Caco-2 (cell line): ENCODE measurements at places on chromosomes 5 and 9. TPM values are rescaled to one million over a fixed set of nuclear protein-coding genes. Genes with fewer than 3 reads are reported as not detected.

GRCh38 chr9:132075853-132076252 is 3.8 kb downstream of the MED27 start:
- no peak for DNase-seq

DNA sequence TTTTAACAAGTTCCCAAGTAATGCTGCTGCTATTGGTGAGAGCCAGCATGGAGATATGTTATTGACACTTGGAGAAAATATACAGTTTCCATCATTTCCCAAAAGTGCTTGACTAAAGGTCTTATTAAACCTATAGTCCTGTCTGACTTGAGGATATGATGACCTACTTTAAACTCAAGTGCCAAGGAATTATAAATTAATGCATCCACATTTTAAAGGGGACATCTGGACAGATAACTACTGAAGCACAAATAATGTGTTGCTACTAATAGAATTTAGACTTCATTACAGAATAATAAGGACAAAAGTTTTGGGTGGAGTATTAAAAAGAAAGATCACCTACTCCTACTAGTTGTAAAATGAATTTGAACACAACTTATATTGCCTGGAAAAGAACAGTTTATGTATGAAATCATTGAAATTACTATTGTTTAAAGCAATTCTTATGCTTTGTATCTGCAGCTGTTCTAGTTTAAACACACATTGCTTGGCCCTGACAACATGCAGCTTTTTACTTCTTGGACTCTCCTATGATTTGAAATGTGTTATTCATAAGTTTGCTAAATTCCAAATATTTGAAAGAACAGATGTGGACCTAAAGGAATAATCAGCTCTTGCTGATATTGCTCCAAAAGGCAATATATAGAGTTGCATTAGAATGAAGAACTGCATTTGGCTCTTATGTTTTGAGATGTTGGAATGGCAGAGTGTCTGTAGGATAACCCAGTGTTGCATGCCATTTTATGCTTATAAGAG is 73.4 kb downstream of the SGCD start:
- DNase-seq: no peak

DNA sequence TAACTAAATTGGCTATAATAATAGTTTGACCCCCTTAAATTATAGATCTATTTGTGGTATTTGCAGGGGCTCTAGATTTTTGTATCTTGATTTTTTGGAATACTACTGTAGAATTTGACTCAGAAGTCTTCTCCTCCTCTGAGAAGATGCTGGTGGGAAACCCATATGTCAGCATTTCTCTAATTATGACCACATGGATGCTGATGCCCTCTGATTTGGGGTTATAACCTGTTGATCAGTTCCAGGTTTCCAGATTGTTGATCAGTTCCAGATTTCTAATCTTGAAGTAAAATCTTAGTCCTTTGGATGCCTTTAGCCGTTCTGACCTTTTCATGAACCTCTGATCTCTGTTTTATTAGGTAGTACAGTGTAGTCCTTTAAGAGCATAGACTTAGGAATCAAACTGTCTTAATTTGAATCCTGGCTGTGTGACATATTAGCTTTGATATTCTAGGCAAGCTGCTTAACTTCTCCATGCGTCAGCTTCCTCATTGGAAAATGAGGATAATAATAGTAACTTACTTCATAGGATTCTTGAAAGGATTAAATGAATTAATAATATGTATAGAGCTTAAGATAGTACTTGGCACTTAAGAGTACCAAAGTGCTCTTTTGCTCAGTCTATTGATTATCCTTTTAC is 8.1 kb downstream of the FSD1L start:
- no peak for DNase-seq

Gene FSTL4
- 2.5 and 2.7 TPM in 2 replicates for total RNA-seq

- DNase-seq: no peak
These were observed 389.0 kb upstream of the GRIA1 start for GRCh38 chr5:153101235-153102180.

Gene ARL14EPL
- total RNA-seq: not detected in 2 replicates

DNA sequence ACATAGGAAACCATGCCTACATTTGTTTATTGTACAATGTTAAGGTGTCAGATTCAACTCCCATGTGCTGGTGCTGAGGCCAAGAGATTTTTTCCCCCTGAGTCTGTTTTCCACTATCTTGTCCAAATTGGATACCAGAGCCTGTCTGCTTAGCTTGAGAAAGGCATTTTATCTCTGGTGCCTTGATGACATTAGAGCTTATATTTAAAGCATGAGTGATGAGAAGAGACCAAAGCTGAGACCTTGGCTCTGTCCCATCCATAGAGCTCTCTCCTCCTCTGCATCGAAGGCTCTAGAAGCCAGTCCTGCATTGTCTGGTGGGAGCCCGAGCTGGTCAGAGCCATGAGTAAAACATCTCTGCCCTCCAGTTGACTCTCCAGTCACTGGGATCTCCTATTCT is 10.4 kb upstream of the PPP2CA start:
- no peak for DNase-seq

DNA sequence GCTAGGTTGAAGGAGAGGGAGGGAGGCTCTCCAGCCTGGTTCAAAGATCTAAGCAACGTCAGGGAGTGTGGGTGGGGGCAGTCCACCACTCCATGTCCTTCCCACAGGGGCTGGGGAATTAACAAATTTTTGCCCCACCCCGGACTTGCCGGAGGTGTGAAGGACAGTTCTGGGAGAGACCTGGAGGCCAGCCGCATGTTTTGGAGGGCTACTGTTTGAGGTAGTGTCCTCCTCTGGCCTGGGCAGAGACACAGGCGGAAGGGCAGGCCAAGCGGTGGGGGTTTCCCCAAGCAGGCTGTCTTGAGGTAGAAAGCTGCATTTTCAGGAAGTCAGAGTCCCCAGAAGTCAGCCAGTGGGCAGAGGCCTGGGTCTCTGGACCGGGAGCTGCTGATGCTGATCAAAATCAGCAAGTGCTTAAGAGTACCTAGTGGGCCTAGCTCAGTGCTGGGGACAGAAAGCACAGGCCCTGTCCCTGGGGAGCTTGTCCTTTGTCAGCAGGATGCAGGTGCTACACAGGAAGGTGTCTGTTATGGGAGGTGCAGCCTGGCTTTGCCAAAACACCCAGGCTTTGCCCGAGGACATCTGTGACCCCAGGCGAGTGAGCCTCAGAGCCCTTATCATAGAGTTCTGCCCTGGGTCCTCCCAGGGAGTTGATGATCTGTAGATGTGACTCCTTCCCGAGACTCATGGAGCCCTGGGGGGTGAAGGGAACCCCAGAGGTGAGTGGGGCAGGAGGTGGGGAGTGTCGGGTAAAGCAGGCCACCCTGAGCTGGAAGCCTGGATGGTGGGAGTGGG is 18.5 kb downstream of the JADE2 start:
- DNase-seq: no peak

Gene C5orf52
- not detected in 2 replicates for total RNA-seq

DNA sequence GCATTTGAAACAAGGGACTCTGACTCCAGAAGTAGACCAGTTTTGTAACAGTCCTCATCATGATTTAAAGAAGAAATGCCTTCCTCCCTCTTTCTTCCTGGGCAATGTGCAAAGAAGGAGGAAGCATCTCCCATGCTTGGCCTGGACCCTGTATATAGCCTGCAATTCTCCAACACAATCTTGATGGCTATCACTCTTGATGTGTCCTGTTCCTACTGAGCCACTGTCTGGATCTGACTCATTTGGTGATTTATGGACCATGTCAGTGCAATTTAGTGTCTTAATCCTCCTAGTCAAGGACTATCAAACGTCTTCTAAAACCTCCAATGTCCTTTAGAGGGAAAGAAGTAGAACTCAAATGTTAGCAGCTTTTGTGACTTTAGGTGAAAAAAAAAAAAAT is 697.3 kb downstream of the TLR4 start:
- no peak for DNase-seq

GRCh38 chr5:74919487-74919886 is 53.3 kb upstream of the FAM169A start:
- DNase-seq: no peak

DNA sequence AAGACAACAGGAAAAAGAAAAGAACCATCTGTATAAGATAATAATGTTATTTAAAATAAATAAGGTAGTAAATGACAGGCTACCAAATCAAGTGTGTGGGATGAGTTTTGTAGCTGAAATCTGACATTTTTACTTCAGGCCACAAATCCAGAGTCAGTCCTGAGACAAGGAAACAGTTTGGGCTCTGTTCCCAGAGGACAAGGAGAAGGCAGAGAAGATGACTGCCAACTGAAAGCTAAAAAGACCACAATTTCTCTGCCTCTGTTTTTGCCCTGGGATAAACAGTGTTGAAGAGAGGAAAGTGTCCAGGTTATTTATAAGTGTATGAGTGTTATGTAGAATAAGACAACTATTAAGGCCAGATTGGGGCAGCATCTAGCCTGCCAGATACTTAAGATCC is 180.5 kb downstream of the NFIB start:
- no peak for DNase-seq

DNA sequence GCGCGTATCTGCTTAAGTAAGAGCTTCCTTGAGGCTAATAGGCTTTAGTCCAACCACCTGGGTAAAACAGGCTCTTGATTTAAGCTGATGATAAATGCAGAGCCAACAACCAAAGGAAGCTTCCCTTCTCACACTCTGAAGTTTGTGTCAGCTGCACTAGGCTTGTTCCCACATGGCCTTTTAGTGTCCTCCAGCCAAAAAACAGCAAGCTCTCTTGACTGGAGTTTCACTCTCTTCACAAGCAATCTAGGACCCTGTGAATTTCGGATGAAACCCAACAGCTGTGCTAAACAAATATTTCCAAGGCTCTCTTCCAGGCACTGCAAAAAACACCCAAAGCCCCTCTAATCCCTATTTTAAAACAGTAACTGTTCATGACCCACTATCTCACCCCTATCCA is 63.9 kb downstream of the SAXO1 start:
- DNase-seq: no peak

Gene DMGDH
- 0.28 and 1.8 TPM in 2 replicates for total RNA-seq

GRCh38 chr5:123425431-123425830 is 2.2 kb upstream of the CEP120 start:
- no peak for DNase-seq

Gene ACTBL2
- total RNA-seq: not detected in 2 replicates

Gene ZSWIM6
- total RNA-seq: 10.0 and 10.7 TPM in 2 replicates

Gene HK3
- 0.29 and 0.97 TPM in 2 replicates for total RNA-seq

DNA sequence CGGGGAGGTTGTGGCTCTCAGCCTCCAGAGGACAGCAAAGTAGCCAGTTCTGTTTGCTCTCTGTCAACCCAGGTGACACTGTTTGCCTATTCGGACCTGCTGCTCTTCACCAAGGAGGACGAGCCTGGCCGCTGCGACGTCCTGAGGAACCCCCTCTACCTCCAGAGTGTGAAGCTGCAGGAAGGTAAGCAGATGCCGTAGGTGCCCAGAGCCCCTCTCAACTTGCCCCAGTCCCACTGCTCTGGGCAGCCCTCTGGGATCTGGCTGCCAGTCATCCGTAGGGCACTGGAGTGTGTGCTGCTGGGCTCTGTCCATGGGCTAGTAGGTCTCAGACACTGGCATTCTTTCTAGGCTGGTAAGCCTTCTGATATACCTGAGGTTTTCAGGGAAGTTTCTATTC is 59.3 kb downstream of the RGS3 start:
- no peak for DNase-seq

GRCh38 chr9:109463924-109464625 is 34.0 kb downstream of the PTPN3 start:
- no peak for DNase-seq

- no peak for DNase-seq
These were observed 813 bp upstream of the AGTPBP1 start for GRCh38 chr9:85742597-85742936.

Gene PCDHGC5
- 0.21 and 0.25 TPM in 2 replicates for total RNA-seq

GRCh38 chr9:105331160-105331559 is 86.7 kb downstream of the SLC44A1 start:
- DNase-seq: no peak

DNA sequence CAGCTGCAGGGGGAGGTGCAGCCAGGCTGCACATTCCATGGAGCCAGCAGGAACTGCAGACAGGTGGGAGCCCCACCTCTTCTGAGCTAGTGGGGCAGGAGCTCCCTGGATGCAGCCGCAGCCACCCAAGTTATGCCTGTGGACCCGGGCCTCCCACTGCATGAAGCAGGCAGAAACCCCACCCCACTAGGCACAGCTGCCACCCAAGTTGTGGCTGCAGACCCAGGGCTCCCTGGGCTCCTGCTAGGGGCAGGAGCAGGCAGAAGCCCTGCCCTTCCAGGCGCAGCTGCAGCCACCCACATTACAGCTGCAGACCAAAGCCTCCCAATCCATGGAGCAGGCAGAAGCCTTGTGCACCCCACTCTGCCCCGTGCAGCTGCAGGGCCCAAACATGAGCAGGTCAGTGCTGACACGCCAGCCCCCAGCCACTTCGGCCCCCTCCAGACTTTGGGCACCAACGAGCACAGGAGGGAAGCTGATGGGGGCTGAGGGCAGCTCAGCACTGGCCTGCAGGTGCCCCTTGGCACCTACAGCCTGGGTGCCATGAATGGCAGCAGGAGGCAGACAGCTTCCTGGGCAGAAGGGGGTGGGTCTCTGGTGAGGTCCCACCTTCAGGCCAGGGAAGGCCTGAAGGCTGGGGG is 106.9 kb downstream of the C9orf50 start:
- no peak for DNase-seq

DNA sequence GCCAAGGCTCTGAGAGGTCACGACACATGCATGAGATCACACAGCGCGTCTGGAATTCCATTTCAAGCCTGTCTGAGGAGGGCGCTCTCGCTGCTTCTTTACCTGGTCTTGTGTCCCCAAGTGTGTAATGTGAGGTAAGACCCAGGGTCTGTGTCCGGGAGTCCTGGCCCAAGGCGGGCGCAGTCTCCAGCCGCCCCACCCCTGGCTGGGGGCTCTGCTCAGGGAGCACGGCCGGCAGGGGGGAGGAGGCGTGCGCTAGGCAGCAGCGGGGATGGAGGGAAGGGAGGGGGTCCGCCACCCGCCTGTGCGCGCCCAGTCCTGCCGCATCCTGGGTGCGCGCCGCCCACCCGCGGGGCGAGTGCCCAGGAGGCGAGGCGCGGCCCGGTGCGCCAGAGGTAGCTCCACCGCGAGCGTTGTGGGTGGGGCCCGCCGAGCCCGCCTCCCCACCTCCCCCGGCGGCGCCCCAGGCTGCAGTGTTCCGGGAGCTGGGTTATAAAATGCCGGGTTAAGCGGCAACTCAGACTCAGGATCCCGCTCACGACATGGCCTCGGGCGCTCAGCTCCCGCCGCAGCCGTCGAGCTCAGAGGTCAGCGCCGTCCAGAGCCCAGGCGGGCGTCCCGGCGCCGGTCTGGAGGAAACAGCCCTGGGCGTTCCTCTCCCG is at the start of gene CCNI2:
Gene CCNI2 (plus strand): TSS at position 473 of the 662 bp plus-strand sequence. CDS start 70 bp downstream, at position 543.
- DNase-seq: no peak

- peak; percentile 61 for DNase-seq
These were observed 12.9 kb downstream of the GLDC start for GRCh38 chr9:6632516-6633183.

Gene OSMR
- total RNA-seq: 0.11 TPM in 1 of 2 replicates, not detected in the other

DNA sequence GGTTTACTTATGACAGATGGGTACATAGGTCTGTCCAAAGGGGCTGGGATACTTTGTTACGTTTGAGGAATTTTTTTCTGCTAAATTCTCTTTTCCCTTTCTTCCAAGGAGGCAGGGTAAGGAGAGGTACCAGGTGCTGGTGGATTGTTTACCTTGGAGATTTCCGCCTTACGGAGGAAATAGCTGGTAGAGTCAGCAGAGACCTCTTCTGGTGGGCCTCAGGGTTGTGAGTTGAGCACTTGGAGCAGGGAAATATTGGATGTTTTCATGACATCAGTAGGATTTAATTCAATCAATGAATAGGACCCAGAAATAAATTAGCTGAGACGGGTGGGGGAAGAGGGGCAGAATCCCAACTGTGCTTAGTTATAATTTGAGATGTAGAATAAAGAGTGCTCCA is 60.0 kb upstream of the TAF11L2 start:
- DNase-seq: peak; percentile 4

Gene ZFP2
- 0.29 and 0.35 TPM in 2 replicates for total RNA-seq

- DNase-seq: no peak
These were observed 95.8 kb downstream of the TMEM174 start for GRCh38 chr5:73268826-73269225.

- DNase-seq: no peak
These were observed 18.3 kb downstream of the SUSD3 start for GRCh38 chr9:93076792-93077128.
